NCI-H524 (cell line): ENCODE measurements at places on chromosomes 2 and 18.

- DNase-seq = no peak
These were observed 3.1 kb upstream of the RIOK3 start for GRCh38 chr18:23450022-23450421.

DNA sequence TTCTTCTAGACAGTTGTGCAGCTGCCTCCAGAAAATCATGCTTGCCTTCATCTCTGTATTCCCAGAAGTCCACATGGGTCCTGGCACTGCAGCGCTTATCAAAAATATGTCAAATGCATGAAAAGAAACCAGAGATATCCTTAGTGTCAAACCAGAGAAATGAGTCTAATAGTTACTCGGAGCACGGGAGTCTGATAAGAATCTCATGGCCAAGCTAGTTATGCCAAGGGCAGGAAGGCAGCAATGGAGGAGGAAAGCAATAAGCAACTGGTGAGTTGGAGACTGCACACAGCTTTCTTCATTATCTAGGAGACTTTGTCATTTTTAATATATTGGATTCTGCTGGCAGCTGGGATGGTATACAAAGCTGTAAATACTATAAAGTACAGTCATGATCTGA is 38.6 kb downstream of the TRIB2 start:
- DNase-seq = no peak

DNA sequence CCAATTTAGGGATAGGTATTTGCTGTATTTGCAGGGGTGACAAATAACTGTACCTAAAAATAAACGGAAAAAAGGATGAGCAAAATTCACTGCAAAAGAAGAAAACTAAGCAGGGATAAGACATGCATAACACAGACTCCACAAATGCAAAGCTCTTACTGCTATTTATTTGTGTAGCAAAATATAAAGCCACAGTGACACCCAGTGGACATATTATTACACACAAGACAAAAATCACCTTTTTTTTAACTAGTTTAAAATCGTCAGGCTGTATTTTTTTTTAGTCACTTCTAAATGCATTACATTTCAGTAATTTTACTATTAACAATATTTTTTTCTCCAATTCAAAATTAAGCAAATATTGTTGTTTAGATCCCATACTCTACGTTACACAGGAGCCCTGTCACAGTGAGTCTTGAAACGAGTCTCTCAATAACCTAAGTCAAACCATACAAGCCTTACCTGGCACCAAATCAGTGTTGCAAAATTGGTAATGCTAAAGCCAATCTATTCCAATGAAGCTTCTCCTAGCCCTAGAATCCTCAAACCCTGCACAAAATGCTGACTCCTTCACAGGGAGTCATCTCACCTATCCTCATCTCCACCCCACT is 23.7 kb downstream of the METTL4 start:
- no peak for DNase-seq

- DNase-seq = peak; percentile 26
These were observed 118.9 kb upstream of the ARL5A start for GRCh38 chr2:151946899-151947812.

DNA sequence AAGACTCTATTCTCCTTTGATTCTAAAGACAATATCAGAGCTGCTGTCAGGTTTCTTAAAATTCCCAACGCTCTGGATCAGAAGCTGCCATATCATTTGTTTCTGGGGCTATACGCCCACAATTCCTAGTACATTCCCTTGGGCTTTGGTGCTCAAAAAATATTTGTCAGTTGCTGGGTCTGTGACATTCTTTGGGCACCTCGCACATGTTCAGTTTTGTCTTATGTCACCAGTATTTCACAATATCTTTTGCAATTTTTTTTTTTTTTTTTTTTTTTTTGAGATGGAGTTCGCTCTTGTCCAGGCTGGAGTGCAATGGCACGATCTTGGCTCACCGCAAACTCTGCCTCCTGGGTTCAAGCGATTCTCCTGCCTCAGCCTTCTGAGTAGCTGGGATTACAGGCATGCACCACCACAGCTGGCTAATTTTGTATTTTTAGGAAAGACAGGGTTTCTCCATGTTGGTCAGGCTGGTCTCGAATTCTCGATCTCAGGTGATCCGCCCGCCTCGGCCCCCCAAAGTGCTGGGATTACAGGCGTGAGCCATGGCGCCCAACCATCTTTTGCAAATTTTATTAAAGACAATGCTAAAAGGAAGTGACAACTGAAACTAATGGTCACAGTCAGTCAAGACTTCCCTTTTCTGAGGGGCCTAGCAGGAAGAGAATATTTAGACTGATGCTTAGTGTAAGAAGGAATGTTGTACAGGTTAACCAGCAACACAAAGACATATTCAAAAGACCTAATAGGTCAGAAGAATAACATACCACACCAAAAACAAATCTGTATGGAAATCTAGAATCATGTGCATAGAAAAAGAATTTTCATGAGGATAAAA is 6.8 kb downstream of the ZNF397 start:
- DNase-seq = no peak

- no peak for DNase-seq
These were observed 285.5 kb upstream of the LRRTM4 start for GRCh38 chr2:77807531-77808215.

DNA sequence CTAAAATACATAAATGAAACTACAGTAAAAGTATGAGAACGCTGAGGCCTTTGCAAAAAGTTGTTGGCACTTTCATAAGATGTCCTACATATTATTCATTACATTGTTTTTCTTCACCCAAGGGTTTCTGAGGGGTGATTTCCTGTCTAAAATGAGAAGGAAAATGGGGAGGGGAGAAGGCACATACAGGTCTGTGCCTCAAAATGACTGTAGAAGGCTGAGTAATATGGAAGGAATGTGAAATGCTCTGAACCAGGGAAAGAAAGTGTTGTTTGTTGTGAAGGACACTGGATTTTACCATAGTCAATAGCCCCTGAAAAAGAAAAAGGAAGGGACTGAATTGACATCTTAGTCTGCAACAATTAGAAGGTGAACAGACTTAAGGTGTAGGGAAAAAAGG is 99.5 kb upstream of the RNF152 start:
- DNase-seq = no peak

- DNase-seq = no peak
These were observed 74.7 kb downstream of the PSMG2 start for GRCh38 chr18:12777500-12777944.

DNA sequence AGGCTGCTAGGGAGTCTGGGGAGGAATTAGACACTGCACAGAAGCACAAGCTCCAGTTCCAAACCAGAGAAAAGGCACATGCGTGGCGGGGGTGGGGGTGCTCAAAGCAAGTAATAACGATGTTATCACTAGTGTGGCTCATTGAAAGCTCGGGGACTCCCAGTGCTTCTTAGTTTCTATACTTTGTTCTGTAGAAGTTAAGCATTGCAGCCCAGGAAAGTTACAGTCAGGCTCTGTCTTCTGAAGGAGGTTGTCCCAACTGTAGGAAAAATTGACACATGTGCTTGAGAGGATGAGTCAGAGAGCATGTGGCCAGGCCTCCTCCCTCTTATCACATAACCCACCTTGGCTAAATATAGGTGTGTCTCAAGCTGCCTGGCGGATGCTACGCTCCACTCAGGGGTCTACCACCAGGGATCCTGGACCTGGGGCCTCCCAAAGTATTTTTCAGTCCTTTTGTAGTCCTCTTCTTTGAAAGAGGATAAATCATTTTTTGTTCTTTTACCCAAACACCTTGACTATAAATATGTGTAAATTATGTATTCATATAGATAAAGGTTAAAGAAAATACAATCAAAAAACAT is 3.8 kb downstream of the GALNT5 start:
- peak; percentile 70 for DNase-seq

- no peak for DNase-seq
These were observed 62.0 kb downstream of the RPL31 start for GRCh38 chr2:101064125-101064502.

DNA sequence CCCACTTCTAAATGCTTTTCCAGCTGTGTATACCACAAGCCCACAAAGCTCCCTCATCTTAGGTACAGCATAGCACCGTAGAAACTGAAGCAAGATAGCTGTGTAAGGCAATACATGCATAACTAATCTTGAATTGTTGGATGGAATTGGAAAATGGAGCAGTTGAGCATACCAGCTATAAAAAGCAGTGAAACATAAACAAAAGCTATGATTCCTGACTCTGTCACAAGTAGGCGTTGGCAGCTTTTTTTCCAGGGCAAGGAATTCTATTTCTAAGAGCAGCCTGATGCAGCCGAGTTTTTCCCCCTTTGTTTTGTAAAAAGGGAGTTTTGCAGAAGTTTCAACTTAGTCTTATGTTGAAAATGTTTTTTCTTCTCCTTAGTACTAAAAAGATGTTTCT is 32.4 kb downstream of the MOGAT1 start:
- no peak for DNase-seq

GRCh38 chr2:189171956-189172609 is 7.5 kb downstream of the COL5A2 start:
- no peak for DNase-seq

GRCh38 chr2:80122675-80123074 is 181.9 kb downstream of the LRRTM1 start:
- DNase-seq = no peak

GRCh38 chr2:208250388-208250787 is 4.5 kb downstream of the IDH1 start:
- DNase-seq = no peak

- no peak for DNase-seq
These were observed 75.6 kb upstream of the FZD5 start for GRCh38 chr2:207845202-207845864.

- DNase-seq = no peak
These were observed 676.0 kb downstream of the NRXN1 start for GRCh38 chr2:50355891-50356290.

DNA sequence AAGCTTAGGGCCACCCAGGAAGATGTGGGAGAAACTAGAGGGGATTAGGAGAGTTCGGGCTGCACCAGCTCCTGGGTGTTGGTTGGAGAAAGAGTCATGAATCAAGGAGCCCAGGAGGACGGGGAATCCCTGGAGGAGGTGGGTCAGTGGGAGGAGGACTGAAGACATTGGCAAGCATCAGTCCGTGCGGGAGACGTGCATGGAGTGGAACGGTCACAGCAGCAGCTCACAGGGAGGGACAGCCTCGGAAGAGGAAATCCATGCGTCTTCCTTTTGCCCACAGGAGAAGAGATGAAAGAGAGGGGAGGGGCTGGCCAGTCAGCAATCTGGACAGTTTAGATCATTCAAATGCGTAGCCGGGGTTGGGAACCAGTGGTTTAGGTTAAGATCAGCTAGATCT is 178.6 kb downstream of the GBX2 start:
- DNase-seq = no peak

GRCh38 chr2:42931818-42932195 is 139.4 kb upstream of the HAAO start:
- peak; percentile 60 for DNase-seq

DNA sequence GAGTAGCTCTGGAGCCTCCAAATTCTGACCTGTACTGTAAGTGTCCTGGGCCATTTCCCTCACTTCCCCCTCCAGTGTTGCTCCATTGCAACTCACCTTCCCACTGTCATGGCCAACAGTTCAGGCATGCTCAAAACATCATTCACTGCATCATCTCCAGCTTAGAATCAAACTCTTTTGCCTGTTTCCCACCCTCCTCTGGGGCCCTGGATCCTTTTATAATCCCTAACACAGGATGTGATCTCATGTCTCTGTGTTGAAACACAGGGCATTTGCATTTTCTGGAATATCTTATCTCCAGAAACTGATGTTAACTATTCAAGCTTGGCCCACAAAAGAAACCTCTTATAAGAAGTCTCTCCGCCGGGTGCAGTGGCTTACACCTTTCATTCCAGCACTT is 3.0 kb downstream of the DPP4 start:
- no peak for DNase-seq

- no peak for DNase-seq
These were observed 4.8 kb downstream of the REG1B start for GRCh38 chr2:79082987-79083386.

- DNase-seq = no peak
These were observed 61.4 kb upstream of the SLC14A2 start for GRCh38 chr18:45553723-45554388.

DNA sequence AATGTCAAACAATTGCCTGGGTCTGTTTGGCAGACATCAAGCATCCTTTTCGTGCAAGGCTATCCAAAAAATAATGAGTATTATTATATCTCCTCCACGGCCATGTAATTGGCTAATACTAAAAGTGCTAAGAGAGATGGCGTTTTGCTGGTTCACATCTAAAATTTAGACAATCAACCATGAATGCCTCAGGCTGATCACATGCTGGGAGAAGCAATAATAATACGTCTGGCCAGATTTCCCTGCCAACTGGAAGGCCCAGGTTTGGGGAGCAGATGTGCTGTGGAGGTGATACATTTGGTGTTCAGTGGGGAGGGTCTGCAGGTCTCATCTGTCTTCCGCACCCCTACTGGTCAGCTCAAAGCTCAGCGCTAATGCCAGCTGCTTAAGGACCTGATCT is 60.3 kb upstream of the CREB1 start:
- peak; percentile 15 for DNase-seq

DNA sequence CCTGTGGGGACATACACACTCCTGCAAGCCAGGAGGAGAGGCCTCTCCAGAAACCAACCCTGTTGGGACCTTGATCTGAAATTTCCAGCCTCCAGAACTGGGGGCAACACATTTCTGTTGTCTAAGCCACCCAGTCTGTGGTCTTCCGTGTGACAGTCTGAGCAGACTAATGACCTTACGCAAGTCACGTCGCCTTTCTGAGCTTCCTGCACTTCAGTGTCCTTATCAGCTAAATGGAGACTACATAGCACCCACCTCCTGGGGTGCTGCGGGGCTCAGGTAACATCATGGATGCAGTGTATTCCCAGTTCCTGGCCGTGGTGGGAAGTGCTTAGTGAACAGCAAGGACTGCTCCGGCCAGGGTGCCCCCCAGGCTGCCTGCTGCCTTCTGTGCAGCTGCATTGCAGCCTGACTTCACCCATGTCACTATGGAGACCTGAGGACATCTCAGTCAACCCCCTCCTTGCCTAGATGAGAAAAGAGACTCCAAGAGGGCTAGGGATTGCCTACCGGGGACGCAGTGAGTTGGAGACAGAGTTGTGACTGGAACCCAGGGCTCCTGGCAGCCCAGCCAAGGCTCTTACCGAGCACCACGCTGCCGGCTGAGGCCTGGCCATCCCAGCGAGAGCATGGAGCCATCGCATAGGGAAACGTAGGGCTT is 61.2 kb upstream of the FZD5 start:
- DNase-seq = no peak

- DNase-seq = no peak
These were observed 533.8 kb downstream of the TMEM182 start for GRCh38 chr2:103295591-103295990.

- no peak for DNase-seq
These were observed 99.2 kb upstream of the RAB6C start for GRCh38 chr2:129880309-129880708.

DNA sequence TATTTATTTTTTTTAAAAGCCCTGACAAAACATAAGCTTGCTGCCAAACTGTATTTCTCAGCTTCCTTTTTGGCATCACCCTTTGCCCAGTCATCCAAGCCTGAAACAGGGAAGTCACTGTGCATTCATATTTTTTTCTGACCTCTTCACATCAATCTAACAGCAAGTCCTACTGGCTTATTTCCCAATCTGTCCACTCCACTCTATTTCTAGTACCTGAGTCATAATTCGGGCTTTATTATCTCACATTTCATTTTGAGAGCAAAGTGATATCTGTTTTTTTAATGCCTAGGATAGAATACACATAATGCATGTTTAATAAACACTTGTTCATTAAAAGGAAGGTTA is 5.1 kb downstream of the HNMT start:
- DNase-seq = peak; percentile 4

- peak; percentile 12 for DNase-seq
These were observed 26.1 kb upstream of the SEMA4C start for GRCh38 chr2:96895746-96896651.

- DNase-seq = no peak
These were observed 35.0 kb downstream of the STAT4 start for GRCh38 chr2:191115804-191116203.

- DNase-seq = no peak
These were observed 86.8 kb upstream of the CBLN2 start for GRCh38 chr18:72630991-72631390.
